T-helper 9 cell (primary cell): ENCODE measurements at places on chromosomes 5 and 9.

GRCh38 chr9:1366276-1366675 is 316.1 kb downstream of the DMRT2 start:
- no peak for DNase-seq

DNA sequence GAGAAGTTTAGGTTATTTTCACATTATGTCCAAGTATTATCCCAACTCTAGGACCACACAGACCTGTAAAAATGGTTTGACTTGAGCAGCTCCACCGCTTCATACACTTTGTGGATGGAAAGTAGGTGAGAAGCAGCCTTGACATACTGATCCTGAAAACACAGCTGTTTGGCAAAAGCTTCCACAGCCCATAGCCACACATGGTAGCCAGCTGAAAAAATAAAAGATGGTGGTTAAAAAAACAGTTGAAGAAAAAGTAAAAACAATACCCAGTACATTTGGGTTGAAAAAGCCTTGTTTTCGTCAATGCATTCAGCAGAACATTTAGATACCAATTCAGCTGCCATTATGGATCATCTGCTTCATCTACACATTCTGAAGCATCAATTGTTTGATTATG is 36.7 kb downstream of the GEMIN5 start:
- DNase-seq = no peak

GRCh38 chr5:33080287-33080686 is 360.5 kb upstream of the TARS1 start:
- DNase-seq = no peak

DNA sequence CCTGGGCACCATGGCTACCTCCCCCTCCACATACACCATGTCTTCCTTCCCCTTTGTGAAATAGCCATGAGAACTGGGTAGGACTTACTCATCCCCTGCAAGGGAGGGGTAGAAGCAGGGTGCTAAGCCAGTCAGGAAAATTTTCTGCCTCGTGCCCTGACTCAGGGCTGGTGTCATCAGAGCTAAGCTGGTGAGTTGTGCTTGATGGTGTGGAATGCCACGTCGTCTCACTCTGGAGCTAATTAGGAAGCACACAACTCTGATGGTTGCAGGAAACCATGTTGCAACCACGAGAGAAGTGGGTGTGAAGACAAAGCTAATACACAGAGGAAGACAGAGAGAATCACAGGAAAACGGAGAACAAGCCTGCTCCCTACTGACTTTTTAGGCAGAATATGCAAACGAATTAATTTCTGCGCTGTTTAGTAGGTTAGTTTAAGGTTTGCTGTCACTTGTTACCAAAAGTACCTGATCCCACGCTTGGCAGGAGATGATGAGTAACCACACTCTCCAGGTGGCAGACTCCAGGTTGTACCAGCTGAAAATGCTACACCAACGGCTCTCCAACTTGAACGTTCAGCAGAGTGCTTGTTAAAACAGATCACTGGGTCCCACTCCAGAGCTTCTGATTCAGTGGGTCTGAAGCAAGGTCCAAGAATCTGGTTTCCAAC is 54.5 kb downstream of the STK10 start:
- no peak for DNase-seq

DNA sequence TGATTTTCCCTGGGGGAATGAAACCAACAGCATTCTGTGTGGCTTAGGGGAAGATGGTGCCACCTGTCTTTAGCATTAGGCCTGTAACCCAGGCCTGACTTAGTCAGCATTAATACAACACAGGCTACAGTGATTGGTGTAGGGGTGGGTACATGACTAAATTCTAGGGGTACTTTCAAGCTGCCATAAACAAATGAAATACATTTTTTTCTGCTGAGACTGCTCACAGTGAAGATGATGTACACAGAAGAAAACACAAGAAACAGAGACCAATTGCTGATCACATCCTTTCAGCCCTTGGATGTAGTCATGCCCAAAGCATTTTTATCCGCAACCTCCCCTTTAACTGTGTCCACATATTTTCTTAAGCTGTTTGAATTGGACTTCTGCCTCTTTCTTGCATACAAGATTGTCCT is 527.2 kb downstream of the KCTD16 start:
- no peak for DNase-seq

GRCh38 chr5:168449166-168449565 is 37.1 kb upstream of the RARS1 start:
- no peak for DNase-seq

- no peak for DNase-seq
Observed at GRCh38 chr5:118620233-118620632, 368.1 kb downstream of the DTWD2 start.

- DNase-seq = no peak
Observed at GRCh38 chr9:74503219-74503618, 6.1 kb downstream of the RORB start.

GRCh38 chr5:157651623-157652376 is 438 bp downstream of the SOX30 start:
- peak; percentile 70 for DNase-seq

DNA sequence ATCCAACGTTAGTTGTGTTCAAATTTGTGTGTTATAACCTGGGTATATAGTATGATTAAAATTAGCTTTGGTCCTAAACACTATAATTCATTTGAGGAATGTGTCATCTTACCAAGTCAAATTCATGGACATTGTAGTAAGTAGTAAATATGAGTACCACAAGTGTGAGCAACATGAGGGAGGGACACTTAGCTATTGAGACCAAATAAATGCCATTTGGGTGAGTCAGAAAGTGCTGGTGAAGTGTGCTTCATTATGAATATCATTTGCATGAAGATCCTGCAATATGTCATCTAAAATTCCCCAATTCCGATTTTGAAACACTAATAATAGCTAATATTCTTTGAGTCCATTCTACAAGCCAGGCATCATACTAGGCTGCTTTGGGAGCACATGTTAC is 336.7 kb upstream of the KIF2A start:
- DNase-seq = no peak

GRCh38 chr9:12785260-12785770 is 10.5 kb downstream of the LURAP1L start:
- no peak for DNase-seq

- no peak for DNase-seq
Observed at GRCh38 chr5:83157163-83157562, 79.8 kb downstream of the XRCC4 start.

- no peak for DNase-seq
Observed at GRCh38 chr9:20570756-20571155, 51.5 kb downstream of the MLLT3 start.

- no peak for DNase-seq
Observed at GRCh38 chr5:57221049-57221568, 47.2 kb downstream of the GPBP1 start.

DNA sequence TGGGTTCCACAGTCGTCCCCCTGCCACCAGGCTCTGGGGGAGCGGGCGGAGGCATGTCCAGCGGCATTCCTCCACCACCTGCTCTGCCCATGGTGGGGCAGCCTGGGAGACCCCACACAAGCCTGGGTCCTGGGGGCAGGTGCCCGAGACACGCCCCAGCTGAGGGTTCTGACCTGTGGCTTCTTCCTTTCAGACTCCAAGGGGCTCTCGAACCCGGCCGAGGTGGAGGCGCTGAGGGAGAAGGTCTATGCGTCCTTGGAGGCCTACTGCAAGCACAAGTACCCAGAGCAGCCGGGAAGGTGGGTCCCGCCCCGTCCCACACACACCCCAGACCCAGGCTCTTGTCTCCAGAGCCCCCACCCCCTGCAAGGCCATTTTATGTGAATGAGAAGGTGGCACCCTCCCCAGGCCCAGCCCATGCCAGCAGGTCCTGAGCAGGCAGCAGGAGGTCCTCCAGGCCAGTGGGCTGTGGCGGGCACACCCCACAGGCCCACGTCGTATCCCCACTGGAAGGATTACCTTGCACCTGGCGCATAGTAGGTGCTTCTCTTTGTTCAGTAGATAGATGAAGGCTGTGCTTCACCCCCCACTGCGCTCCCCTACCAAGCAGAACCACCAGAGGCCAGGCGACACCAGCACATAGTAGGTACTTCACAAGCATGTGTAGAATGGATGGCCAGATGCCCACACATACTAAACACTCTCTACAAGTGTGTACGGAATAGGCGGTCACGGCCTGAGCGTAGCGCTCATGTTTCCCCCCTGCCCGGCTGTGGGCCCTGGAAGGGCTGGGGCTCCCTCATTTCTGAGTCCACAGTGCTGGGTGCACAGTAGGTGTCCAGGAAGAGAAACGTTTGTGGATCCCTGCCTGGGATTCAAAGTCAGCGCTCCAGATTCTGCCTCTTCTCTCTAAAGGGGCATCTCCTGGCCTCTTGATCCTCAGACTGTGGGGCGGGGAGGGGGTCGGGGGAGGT is 107.9 kb downstream of the RXRA start:
- no peak for DNase-seq

- DNase-seq = no peak
Observed at GRCh38 chr5:76943006-76943405, 9.8 kb upstream of the CRHBP start.

DNA sequence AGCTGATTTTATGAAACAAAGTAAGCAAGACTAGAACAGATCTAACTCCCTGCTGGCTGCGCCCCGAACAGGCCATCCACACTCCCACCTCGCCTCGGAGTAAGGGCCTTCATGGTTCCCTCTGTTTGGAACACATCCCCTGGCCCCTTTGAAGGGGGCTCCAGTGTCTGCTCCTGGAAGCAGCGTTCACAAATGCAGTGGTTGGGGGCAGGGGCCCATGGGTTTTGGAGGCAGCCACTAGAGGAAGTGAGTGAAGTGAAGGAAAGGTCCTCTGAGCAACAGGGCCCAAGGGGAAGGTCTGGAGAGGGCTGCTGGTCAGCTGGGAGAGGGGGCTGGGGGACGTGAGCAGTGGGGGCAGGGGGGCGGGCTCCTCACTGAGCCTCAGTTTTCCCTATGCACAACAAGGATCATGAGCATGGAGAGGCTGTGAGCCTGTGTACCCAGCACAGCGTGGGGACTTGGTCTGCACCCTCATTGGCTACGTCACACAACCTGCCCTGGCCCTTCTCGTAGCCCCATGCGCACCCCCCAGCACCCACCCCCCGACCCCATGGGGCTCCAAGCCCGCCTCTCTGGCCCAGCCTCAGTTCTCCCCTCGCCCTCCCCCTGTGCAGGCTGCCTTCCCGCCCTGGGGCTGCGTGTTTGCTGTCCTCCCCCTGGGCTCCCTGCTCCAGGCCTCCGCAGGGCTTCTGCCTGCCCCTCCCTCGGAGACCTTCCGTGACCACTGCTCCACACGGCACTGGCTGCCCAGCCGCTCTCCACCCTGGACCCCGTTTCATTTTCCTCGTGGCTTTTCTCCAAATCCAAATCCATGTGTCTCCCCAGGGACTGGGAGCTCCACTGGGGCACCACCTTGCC is 39.5 kb downstream of the RASGEF1C start:
- DNase-seq = no peak

- peak; percentile 28 for DNase-seq
Observed at GRCh38 chr9:127004946-127005769, 90.6 kb downstream of the RALGPS1 start.

- DNase-seq = no peak
Observed at GRCh38 chr5:89934069-89934468, 475.5 kb downstream of the CETN3 start.

- no peak for DNase-seq
Observed at GRCh38 chr5:175691761-175692160, 33.9 kb downstream of the HRH2 start.

DNA sequence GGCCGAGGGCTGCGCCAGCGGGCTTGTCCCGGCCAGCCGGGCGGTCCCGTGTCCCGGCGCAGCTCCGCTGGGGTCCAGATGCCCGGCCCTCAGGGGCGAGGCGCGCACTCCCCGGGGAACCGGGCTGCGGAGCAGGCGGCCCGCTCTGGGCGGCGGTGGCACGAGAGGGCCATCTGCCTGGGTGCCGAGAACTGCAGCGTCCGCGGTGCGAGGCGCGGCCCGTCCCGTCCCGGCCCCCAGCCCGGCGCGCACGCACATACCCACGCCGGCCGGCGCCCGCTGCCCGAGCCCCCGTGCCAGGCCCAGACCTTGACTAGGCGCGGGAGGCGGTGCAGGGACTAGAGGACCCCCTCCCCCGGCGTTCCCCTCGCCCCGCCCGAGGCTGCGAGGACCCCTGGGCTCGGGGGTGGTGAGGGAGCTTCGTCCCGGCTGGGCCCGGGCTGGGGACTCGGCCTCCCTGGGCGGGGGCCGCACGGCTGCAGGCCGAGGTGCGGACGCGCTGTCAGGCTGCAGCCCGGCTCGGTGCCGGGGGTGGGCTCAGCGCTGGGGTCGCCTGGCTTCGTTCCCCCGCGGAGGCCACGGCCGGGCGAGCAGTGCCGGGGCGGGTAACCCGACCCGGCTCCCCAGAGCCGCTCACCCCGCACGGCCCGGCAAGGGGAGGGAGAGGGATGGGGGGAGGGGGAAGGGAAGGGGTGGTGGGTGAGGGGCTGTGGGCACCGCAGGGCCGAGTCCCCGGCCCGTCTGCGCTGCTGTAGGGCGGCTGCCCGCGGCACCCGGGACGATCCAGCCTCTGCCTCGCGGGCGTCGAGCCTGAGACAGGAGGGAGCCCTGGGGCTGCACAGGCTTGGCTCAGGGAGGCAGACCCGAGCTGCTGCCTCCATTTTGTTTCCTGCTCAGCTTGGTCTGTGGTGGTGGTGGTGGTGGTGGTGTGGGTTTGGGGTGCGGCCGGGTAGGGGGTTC is 1.2 kb upstream of the NSD1 start:
- DNase-seq = peak; percentile 36

DNA sequence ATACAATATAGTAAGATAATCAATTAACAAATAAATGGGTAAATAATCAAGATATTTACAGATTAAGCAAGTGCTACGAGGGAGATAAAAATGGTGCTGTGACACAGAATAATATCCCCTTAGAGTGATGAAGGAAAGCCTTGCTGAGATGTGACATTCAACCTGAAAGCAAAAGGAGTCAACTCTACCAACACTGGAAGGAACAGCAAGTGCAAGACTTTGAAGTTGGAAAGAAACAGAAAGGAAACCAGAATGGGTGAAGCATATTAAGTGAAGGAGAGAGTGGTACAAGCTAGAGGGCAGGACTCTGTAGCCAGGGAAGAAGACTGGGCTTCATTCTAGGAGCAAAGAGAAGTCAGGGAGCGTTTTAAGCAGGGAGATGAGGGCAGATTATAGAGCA is 12.2 kb upstream of the MEGF9 start:
- no peak for DNase-seq

- DNase-seq = no peak
Observed at GRCh38 chr9:117470902-117471301, 56.0 kb upstream of the ASTN2 start.

DNA sequence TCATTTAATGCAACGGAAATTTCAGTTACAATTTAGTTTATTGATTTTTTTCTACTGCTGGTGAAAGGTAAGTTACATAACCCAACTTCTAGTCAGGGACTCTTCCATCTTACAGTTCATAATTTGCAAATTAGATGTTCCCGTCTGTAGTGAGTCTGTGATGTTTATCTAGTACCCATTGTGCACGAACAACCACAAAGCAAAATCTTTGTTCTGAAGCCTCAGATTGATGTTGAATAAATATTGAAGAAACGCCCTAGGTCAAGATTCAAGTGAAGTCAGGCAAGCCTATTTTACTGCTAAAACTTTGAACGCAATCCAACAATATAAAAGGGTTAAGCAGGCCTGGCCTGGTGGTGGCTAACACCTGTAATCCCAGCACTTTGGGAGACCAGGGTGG is 43.1 kb downstream of the BASP1 start:
- no peak for DNase-seq

GRCh38 chr9:132020272-132020671 is 59.4 kb downstream of the MED27 start:
- no peak for DNase-seq

GRCh38 chr9:124122813-124123462 is 111.4 kb downstream of the LHX2 start:
- DNase-seq = no peak

- no peak for DNase-seq
Observed at GRCh38 chr5:134189031-134189430, 12.3 kb upstream of the SKP1 start.
